Activated CD4-positive, alpha-beta T cell treated with anti-CD3 and anti-CD28 coated beads for 36 hours (primary cell): ENCODE measurements at places on chromosomes 1 and 21.

GRCh38 chr1:167467126-167467710, 51.1 kb downstream of the CD247 start:
- H3K27ac ChIP-seq = peak overlapping the region; percentile 62
- no peaks in the 10 kb centered on the region for H3K27me3 ChIP-seq
- no peak overlapping the region for H3K4me3 ChIP-seq
- H3K4me1 ChIP-seq = peaks cover 86% of the 10 kb centered on the region
- peaks cover 33% of the 10 kb centered on the region for H3K36me3 ChIP-seq

DNA sequence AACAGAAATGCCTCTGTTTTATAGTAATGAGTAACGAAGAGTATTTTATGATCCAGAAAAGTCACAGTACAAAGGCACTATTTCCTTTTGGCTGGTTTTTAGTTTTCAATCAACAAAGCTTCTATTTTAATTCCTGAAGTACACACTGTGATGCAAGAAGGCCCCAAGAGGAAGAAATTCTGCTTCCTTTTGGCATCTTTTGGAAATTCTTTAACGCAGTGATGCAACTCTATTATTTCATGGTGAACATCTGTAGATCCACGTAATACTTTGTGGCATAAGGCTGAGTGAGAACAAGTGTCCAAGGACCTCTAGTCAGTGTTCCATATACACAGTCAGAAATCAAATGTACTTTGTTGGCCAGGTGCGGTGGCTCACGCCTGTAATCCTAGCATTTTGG, 137.5 kb downstream of the TGFB2 start:
- no peak overlapping the region for H3K4me3 ChIP-seq
- DNase-seq = no peak
- H3K27ac ChIP-seq = no peak overlapping the region

- peaks cover 3% of the 10 kb centered on the region for H3K36me3 ChIP-seq
- no peak for DNase-seq
- no peaks in the 10 kb centered on the region for H3K27me3 ChIP-seq
- no peak overlapping the region for H3K4me3 ChIP-seq
- no peak overlapping the region for H3K27ac ChIP-seq
These were observed 565 bp downstream of the TFF1 start for GRCh38 chr21:42365770-42366169.

DNA sequence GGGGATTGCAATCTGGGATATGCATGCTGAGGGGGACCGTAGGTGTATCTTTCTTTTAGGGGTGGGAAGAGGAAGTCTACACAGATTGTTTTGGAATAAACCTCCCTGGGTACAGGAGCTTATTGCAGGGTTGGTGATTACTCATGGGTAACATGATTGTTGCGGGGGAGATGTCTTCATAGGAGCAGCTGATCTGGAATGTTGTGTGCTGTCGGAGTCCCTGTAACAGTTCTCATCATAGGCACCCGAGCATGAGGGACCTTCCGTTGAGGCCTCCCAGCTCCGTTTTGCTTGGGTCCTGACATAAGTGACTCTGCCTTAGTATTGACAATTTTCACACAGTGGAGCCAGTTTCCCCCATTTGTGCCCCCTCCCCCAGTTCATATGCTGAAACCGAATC, 4.2 kb upstream of the PRXL2B start:
- peaks cover 70% of the 10 kb centered on the region for H3K4me1 ChIP-seq
- no peak overlapping the region for H3K4me3 ChIP-seq
- peaks cover 16% of the 10 kb centered on the region for H3K36me3 ChIP-seq
